ENCODE measurements at places on chromosomes 13 and 19. TPM values are rescaled to one million over a fixed set of nuclear protein-coding genes. Genes with fewer than 3 reads are reported as not detected.

The POSTN gene
- 32.7 TPM for total RNA-seq

The PEX11G gene
- total RNA-seq = 1.4 TPM

The MRPL34 gene
- 9.3 TPM for total RNA-seq

The MISP gene
- 0.18 TPM for total RNA-seq

The CYP4F3 gene
- 0.18 TPM for total RNA-seq

The KL gene
- total RNA-seq = 1.5 TPM

The NTN5 gene
- total RNA-seq = not detected

The PRODH2 gene
- 0.09 TPM for total RNA-seq

The ZNF536 gene
- total RNA-seq = 77.1 TPM

The MAP4K1 gene
- 0.27 TPM for total RNA-seq

The ZNF607 gene
- total RNA-seq = 17.6 TPM

The LRP3 gene
- 40.0 TPM for total RNA-seq

The LHFPL6 gene
- total RNA-seq = 28.3 TPM

The ZNF667 gene
- 22.2 TPM for total RNA-seq

GRCh38 chr13:80524447-80525215 is 183.7 kb upstream of the SPRY2 start:
- DNase-seq = no peak

DNA sequence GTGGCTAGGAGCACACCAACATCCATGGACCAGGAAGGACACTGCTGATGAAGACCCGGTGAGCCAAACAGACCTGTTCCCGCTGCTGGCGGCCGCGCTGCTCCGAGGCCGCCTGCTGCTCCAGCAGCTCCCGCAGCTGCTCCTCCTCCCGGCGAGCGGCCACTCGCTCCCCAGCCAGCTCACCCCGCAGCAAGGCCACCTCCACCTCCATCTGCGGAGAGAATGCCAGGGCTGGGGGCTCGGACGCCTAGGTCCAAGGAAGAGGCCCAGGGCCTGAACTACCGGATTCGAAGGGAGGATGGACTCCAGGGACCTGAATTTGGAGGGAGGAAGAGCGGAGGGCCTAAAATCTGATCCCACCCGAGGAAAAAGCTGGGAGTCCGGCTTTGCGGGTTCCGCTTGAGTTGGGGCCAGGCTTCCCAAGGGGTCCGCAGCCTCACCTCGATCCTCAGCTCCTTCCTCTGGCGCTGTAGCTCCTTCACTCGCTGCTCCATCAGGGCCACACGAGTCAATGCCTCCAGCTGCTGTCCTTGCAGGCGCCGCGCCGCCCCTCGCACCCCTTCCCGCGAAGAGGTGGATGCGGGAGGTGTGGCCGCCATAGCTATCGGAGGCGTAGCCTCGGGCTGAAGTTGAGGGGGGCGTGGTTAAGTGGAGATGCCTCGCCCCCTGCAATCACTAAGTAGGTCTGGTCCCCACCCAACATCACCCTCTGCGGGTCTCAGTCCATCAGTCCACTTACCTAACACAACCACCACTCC is 2.7 kb downstream of the PHLDB3 start:
- DNase-seq = no peak

- no peak for DNase-seq
Observed at GRCh38 chr13:78662467-78662866, 3.5 kb upstream of the OBI1 start.

DNA sequence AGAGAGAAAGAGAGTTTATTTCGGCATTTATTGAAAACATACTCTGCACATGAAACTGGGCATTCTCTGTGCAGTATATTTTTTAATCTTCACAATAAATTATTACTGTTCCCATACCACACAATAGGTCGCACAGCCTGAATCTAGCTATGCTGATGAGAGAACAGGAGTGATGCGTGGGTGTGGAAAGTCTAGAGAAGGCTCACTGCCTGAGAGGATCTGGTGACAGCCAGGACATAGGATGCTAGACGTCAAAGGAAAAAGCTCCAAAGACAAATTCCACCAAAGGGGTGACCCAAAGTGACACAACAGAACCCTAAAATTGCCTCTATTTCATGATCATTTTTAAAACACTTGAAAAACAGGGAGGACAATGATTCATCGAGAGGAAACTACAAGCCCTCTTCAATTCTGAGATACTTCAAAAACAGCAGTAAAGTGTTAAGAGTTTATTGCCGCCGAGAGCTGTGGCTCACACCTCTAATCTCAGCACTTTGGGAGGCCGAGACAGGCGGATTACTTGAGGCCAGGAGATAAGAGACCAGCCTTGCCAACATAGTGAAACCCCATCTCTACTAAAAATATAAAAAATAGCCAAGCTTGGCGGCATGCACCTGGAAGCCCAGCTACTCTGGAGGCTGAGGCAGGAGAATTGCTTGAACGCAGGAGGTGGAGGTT is 189.6 kb upstream of the NBEA start:
- DNase-seq = no peak

DNA sequence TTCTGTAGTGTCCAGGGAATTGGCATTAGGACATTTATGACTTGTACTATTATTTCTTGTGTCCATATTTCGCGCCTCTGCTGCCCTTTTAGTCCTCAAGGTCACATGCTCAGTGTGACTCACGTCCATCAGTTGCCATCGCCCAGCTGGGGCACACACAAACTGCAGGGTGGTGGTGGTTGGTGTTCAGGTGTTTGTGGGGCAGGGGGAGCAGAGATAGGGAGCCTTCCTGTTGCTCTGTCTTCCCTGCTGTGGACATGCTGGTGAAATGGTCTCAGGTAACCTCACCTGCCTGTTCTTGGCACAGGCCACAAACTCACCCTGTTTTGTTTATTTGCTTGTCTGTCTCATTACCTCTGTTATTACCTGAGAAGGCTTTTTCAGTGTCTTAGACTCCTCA is 22.4 kb downstream of the PRR12 start:
- DNase-seq = no peak

DNA sequence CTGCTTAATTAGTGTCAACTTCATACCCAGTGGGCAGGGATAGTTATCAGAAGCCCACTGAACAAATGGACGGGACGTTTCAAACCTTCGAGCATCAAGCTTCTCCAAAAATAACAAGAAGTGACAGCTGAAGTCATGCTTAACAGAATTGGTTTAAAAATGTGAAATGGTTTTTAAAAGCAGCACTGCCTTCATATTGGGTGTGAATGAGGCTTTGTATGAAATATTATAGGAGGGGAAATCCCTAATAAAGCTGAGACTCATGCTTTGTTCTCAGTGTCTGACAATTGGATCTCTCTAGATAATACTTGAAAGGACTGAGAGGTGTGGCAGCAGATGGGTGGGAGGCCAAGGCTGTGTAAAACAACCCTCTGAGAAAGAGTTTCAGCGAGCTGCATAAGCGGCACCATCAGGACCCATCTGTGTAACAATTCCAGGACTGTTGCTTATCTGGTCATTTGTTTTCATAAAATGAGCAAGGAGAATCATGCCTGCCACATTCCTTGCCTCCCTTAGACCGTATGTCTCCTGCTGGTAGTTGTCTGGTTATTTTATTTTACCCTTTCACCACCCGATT is 667.7 kb downstream of the DIAPH3 start:
- DNase-seq = no peak

- DNase-seq = peak; percentile 19
Observed at GRCh38 chr19:38850976-38851621, 1.3 kb upstream of the HNRNPL start.

- peak; percentile 60 for DNase-seq
Observed at GRCh38 chr13:80877209-80877943, 536.5 kb upstream of the SPRY2 start.

DNA sequence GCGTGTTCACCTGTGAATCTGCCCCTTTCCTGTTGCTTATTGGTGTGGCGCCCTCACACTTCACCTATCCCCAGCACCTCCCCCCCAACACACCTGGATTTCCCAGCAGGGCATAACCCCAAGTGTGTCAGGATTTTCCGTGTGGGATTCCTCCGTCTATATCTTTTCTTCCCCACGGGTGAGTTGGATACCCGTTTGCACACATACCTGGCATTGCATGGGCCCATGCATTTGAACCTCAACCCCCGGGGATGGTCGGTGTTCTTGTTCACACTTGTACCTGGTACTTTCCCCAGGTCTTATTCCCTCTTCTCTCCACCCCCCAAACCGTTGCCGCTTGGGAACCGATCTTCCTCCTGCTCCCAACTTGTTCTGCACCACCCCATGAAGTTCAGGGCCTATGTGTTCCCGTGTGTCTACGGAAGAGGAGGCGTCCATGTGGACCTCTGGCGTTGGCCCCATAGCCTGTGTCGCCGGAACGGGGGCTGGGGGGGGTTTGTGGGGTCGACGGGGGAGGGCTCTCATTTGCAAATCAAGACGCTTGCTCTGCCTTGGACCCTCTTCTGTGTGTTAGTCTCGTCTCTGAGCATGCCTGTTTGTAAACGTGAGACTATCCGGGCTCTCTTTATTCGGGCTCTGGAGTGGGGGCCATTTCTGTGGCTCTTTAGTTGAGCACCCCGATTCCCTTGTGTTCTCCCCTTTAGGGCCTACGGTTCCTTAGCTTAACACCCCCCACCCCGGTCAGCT is 1.7 kb downstream of the PRR12 start:
- DNase-seq = no peak

DNA sequence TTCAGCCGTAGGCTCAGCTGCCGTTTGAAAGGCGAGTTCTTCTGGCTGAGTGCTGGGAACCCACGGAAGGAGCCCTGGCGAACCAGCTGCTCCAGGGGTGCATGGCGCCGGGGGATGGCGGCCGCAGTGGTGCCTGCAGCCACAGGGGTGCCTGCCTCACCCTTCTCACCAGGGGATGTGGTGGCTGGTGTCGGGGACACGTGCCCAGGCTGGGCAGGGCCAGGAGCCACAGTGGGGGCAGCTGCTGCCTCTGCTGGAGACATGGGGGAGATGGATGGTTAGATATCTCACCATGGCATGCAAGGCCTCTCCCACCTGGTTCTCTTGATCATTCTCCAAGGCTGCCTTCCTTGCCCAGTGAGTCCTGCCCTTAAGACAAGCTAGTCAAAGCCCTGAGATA is 17.1 kb downstream of the NUMBL start:
- no peak for DNase-seq

GRCh38 chr19:5079071-5079774 is 110.3 kb downstream of the KDM4B start:
- DNase-seq = no peak

DNA sequence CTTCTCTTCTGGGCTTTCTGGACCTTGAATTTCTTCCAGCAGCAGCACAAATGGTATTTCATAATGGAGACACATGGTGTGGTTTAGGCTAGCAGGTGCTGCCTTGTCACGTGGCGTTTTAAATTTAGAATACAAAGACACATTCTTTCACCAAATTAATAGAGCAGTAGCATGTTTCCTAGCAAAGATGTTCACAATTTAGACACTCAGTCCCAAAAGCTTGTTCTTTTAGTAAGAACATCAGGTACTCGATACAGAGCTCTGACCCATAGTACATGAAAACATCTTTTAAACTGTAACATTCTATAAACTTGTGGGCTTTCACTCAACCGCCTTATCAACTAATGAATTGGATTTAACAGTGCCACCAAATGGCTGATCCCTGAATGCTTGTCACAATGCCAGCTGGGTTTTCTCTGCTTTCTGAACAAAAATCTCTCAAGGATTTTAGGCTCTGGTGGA is 290.1 kb downstream of the DCLK1 start:
- peak; percentile 75 for DNase-seq

- no peak for DNase-seq
Observed at GRCh38 chr13:73585236-73585635, 526.4 kb downstream of the KLF5 start.

DNA sequence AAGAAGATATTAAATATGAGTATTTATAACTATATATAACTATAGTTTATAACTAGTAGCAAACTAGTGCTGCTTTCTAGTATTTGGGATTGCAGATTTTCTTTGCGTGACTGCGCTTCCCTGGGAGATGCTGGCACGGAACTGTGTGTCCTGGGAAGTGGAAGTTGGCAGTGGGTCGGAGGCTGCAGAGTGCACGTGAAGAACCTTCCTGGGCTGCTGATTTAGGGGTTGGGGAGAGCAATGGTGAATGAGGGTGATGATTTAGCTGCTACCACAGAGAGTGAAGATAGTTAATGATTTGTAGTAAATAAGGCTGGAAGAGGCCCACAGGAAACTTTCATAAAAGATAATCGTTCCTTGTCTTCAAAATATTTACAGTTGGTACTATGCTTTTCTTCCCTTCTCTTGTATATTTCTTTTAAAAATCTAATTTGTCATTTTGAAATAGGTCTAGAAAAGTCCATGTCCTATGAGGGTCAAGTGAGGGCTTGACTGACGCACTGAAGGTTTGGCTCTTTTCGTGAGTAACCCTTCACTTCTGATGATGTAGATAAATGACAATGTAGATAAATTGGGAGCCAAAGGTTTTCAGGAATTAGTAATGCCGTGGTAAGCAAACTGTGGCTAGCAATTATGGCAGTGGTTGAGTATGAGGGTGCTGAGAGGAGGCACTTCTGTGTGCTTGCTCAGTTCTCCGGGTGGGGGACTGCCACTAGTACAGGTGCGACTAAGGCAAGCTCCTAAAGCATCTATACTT is 3.0 kb upstream of the NAA16 start:
- DNase-seq = no peak
